ENCODE measurements at places on chromosomes 5 and 9.

DNA sequence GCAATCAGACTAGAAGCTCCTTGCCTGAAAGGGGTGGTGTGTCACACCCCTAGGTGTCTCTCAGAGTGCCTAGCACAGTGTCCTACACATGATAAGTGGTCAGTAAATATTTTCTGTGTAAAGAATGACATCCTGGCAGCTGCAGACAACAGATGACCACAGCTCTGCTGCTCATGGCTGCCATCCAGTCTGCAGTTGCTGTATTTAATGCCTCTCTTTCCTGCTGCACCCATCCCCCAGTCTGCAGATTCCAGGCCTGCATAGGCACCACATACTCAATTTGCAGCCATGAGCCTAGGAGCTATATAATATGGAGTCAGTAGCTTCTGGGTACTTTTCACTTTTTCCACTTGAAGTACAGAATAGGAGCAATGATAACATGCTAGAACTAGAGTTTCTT lies 94.9 kb upstream of the NR4A3 start:
- DNase-seq: no peak

- DNase-seq: peak; percentile 21
These were observed 44.6 kb upstream of the ALDH1B1 start for GRCh38 chr9:38347946-38348345.

- no peak for DNase-seq
These were observed 671 bp downstream of the LRRC26 start for GRCh38 chr9:137168904-137169856.

DNA sequence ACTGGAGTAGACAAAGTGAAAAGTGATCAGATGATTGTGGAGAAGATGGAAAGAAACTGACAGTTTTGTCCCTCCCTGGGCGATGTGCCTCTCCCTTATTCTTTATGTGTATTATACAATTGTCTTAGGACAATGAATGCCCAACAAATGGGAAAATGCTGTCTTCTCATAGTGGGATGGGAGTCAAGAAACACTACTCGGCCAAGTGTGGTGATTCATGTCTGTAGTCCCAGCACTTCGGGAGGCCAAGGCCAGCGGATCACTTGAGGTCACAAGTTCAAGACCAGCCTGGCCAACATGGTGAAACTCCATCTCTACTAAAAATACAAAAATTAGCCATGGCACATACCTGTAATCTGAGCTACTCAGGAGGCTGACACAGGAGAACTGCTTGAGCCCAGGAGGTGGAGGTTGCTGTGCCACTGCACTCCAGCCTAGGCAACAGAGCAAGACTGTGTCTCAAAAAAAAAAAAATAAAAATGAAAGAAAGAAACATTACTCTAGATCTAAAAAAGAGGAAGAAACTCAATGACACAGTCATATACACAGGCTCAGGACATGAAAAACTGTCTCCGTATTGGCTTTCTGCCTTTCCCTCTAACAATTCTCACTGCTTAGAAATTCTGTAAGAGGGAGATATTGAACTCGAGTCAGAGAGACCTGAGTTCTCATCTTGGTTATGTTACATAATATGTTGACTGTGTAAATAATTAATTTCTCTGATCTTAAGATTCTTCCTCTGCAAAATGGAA lies 67.9 kb upstream of the TARS1 start:
- DNase-seq: no peak

DNA sequence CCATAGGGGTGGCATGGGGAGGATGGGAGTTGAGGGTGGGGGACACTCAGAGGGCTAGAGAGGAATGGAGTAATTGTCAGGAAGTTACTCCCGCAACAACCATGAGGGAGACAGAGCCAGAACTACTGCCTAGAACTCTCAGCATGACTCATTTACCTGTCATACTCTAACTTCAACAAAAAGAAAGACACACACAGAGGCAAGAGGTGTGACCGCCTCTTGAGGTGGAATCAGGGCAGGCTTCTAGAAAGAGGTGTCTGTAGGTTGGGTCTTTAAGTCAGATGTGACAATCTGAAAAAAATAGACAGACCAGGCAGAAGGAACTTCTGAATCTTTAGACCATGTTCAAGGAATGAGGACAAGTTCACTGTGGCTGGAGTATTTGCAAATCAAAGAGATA lies 73.4 kb downstream of the GABBR2 start:
- DNase-seq: no peak

GRCh38 chr9:101097210-101097609 lies 68.7 kb downstream of the PLPPR1 start:
- no peak for DNase-seq

DNA sequence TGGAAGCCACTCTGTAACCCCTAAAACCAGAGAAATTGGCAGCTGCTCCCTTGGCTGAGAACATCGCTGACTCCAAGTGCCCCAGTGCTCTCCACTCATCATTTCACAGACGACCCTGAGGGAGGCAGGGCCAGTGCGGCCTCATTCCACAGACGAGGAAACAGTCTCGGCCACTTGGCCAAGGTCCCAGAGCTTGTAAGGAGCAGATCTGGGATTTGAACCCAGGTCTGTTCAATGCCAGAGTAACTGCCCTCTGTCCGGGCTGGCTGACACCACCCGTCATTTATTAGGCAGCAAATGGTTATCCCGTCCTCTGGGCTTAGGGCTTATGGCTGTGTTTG lies 19.9 kb upstream of the IER5L start:
- DNase-seq: no peak

GRCh38 chr9:35054871-35055644 lies 17.4 kb downstream of the VCP start:
- DNase-seq: peak; percentile 34

Data from activated effector memory CD4-positive, alpha-beta T cell treated with anti-CD3 and anti-CD28 coated beads, Interleukin-2, amount 50 U/mL, for 16 hours (primary cell).